ENCODE measurements at places on chromosomes 5 and 9. TPM values are rescaled to one million over a fixed set of nuclear protein-coding genes. Genes with fewer than 3 reads are reported as not detected.

DNA sequence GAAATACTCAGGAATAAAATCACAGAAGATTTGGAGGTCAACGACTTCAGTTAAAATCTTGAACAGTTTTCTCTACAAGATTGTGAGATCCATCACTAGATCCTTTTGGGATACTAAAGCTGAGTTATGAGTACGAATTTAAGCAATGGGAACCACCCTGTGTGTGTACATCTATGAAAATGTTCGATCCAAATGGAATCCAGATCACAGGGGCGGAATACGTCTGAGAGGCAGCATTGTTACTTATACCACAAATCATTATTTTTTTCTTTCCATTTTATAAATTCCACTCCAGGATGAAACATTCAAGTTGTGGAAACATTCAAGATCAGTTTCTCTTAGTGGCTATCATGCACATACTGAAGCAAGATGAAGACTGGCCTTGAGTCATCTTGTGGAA, 239.3 kb upstream of the PAPPA start:
- no peak for DNase-seq

The PCDH12 gene
- 7.5 TPM for total RNA-seq

- no peak for DNase-seq
Measured at GRCh38 chr5:101244621-101245020, 341.5 kb upstream of the ST8SIA4 start.

The CSF1R gene
- 15.1 TPM for total RNA-seq

The TIMD4 gene
- total RNA-seq, result 2.3 TPM

GRCh38 chr9:120377268-120378159, 202.5 kb downstream of the CDK5RAP2 start:
- no peak for DNase-seq

DNA sequence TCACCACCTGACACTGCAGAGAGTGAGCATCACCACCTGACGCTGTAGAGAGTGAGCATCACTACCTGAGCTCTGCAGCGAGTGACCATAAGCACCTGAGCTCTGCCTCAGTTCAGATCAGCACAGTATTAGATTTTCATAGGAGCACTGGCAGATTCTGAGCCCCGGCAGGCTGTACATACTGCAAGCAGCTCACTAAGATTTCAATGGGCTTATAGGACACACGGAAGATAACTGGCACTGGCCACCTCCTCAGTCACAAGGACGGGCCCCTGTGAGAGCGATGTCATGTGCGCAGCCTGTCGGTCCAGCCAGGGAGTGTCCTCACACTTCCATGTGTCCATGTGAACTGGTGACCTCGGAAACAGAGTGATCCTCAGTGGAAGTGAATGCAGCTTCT, 153.5 kb upstream of the IRX2 start:
- no peak for DNase-seq

DNA sequence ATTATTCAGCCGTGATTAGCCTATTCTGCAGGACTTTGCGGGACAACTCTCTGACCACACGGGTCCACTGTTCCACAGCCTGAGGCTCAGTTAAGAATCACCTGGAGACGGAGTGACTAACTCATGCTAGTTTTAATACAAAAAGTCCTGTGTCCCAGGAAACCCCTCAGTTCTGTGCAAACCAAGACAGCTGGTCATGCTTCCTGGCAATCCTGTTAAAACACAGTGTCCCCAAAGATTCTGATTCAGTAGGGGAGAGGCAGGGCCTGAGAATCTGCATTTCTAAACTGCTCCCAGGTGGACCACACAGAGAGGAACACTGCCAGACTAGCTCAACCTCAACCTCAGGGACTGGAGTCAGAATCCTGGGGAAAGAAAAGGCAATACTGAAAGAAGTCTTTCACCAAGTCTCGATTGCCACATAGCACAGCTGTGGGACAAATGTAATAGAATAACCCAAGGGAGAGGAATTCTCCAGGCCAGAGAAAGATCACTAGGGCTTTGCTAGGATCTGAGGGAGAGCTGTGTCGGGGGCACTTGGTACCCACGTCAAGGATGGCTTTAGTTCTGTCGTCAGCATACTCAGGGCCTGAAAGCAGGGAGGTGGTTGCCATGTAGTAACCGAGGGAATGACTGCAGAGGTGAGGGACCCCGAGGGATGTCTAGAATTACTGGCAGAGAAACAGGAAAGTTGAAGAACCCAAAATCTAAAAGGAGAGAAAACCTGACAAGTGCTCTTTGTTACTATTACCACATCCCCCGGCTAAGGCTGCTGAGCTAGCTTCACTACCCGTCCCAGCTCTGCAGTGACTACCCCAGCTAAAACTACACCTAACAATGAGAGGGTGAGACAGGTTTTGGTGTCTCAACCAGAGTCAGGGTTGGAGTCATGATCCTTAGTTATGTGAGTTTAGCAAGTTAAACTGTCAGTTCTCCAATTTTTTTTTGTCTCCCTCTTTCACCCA, 8.6 kb downstream of the SUSD1 start:
- no peak for DNase-seq

GRCh38 chr5:12354686-12355085, 450.4 kb upstream of the CTNND2 start:
- no peak for DNase-seq

The IFNA13 gene
- not detected for total RNA-seq

The PLEKHG4B gene
- not detected for total RNA-seq

DNA sequence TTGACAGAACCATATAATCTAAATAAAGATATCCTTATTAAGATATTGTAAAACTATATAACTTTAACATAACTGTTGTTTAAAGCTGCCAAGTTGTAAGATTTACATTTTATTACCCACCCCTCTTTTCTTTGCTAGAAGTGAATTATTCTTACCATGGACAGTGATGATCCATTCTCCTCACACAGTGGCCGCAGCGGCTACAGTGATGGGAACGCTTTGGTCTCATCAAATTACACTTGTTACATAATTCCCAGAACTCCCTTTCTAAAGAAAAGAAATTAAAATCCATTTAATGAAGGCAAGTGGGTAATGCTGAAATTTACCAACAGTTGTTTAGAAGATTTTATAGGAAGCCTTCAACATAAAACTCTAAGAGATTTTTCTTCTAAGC, 31.2 kb downstream of the ZDHHC21 start:
- DNase-seq, result no peak

All from heart right ventricle (tissue), 16 donors.